ENCODE measurements at places on chromosomes 1 and 21.
A peak's percentile ranks its signal among the peaks of the same experiment; 100 is the strongest.

- no peak overlapping the region for H3K4me3 ChIP-seq
- no peak for DNase-seq
- no peaks in the 10 kb centered on the region for H3K27me3 ChIP-seq
- no peak overlapping the region for H3K27ac ChIP-seq
- peaks cover 24% of the 10 kb centered on the region for H3K4me1 ChIP-seq
Observed at GRCh38 chr1:234870020-234870981, 258.3 kb downstream of the TOMM20 start.

- H3K27ac ChIP-seq, result no peak overlapping the region
- no peaks in the 10 kb centered on the region for H3K4me1 ChIP-seq
- no peaks in the 10 kb centered on the region for H3K27me3 ChIP-seq
Observed at GRCh38 chr1:178254433-178254832, 160.5 kb downstream of the RASAL2 start.

DNA sequence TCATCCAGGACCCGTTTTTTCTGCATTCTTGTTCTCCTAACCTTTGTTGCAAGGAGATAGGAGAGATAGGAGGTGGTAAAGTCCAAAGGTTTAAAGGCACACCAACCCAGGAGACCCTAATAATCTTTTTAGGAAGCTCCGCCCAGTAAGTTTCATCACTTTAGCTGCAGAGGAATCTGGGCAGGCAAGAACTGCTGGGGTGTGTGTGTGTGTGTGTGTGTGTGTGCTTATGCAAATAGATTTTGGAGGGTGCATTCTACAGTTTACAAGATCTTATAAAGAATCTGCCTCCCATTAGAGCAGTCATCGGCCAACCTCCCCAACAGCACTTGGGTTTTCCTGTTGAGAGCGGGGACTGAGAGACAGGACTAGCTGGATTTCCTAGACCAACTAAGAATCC is 3.9 kb upstream of the IL10 start:
- no peak overlapping the region for H3K27ac ChIP-seq
- peaks cover 39% of the 10 kb centered on the region for H3K27me3 ChIP-seq
- DNase-seq, result no peak
- H3K36me3 ChIP-seq, result no peaks in the 10 kb centered on the region

DNA sequence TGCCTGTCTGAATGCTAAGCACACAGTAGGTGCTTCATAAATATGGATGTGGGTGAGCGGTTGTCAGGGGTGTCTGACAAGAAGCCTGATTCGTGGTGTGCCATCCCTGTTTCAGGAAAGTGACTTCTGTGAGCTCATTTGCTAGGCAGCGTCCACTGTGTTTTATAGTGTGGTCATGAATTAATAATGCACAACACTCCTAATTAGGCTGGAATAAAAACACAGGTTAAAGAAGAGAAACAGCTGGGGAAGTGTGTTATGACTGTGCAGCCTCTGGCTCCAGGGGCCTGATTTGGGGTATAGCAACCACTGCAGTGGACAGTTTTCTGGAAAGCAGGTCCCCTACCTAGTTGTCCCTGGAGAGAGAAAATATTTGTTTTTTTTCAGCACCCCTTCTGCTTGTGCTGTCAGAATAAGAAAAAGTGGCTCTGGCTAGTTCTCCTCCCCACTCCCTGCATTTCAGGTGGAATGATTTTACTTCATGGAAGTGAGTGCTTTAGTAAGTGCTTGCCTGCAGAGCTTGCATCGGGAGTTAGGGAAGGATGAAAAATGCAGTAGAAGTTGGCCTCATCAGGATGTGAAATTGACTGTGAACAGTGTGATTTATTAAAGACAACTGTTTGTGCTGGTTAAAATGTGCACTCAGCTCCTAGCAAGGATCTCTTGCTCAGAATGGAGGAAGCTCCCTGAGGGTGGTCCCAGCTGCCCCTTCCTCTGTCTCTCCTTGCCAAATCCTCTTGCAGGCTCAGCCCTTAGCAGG is 333.8 kb downstream of the HHAT start:
- H3K4me1 ChIP-seq, result no peaks in the 10 kb centered on the region
- H3K36me3 ChIP-seq, result no peaks in the 10 kb centered on the region
- H3K27ac ChIP-seq, result no peak overlapping the region
- H3K4me3 ChIP-seq, result no peak overlapping the region

DNA sequence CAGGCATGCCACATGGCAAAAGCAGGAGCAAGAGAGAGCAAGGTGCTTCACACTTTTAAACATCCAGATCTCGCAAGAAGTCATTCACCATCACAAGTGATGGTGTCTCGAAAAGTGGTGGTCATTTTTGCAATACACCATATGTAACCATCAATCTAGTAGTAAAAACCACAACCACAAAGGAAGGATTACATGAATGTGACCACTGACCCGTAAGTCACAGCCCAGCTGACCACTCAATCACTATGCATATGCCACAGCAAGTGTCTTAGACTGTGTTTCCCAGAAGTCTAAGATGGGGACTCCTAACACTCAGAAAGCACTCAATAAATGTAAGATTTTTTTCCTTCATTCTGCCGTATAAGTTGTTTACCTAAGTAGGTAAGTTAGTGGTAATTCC is 76.9 kb downstream of the FH start:
- no peak overlapping the region for H3K4me3 ChIP-seq
- H3K27ac ChIP-seq, result no peak overlapping the region
- no peaks in the 10 kb centered on the region for H3K4me1 ChIP-seq
- H3K36me3 ChIP-seq, result no peaks in the 10 kb centered on the region
- no peaks in the 10 kb centered on the region for H3K27me3 ChIP-seq

GRCh38 chr1:79304131-79304530 is 297.6 kb upstream of the ADGRL4 start:
- no peaks in the 10 kb centered on the region for H3K27me3 ChIP-seq
- no peak overlapping the region for H3K27ac ChIP-seq
- H3K4me3 ChIP-seq, result no peak overlapping the region
- no peaks in the 10 kb centered on the region for H3K36me3 ChIP-seq
- DNase-seq, result no peak

GRCh38 chr1:212498283-212499040 is 65.7 kb downstream of the NENF start:
- DNase-seq, result peak; percentile 95
- no peaks in the 10 kb centered on the region for H3K36me3 ChIP-seq
- H3K4me1 ChIP-seq, result peaks cover 9% of the 10 kb centered on the region

DNA sequence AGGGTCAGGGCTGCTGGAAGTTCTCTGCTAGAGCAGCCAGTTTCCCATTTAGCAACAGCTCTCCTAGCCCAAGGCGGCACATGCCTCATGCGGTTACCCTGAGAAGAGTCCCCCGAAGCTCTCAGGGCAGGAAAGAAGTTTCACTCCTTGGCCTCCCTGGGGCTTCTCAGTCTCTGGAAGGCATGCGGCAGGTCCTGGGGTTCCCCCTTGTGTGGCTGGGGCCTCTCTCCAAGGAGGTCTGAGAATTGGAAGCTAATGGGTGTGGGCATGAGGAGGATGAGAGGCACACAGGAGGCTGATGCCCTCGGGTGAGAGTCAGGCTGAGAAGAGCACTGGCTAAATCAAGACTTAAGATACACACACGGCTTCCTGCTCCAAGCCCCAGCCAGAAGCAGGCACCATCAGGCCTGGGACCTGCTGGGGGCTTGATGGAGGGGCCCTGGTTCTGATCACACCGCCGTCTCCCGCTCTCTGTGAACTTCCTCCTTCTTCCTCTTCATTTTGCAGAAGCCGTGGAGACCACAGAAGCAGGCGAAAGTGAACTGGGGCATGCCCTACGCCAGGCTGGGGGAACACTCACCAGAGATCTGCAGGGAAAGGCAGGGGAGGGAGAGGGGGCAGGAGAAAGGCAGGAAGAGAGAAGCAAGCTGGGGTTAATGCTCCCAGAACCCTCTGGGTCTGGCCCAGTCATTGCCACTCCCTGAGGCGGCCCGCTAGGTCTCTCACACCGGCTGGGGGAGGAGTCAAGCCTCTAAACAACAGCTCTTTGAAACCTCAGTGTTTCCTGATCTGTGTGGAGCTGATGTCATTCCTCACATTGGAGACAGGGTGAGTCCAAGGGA is 15.1 kb downstream of the BLACAT1 start:
- H3K4me3 ChIP-seq, result no peak overlapping the region
- H3K36me3 ChIP-seq, result no peaks in the 10 kb centered on the region
- DNase-seq, result peak; percentile 58
- H3K4me1 ChIP-seq, result peaks cover 20% of the 10 kb centered on the region

DNA sequence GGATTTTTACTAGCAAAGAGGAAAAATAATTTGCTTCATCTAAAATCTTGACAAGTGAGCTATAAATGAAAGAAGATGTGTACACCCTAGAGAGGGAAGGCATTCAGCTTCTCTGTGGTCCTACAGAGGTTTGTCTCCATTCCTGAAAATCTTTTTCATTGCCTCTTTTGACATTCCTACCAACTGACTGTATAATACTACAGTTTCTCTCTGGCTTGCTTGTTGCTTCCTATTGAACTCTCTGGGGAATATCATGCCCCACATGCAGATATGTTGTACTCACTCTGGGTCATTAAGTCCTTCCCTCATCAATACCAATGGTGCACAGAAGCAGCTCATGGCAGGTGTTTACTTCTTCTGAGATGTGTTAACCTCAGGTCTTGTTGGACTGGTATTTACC is 371.2 kb upstream of the PLXNA2 start:
- no peak for DNase-seq
- H3K4me3 ChIP-seq, result no peak overlapping the region
- H3K4me1 ChIP-seq, result no peaks in the 10 kb centered on the region
- H3K27ac ChIP-seq, result no peak overlapping the region
- no peaks in the 10 kb centered on the region for H3K27me3 ChIP-seq
- H3K36me3 ChIP-seq, result no peaks in the 10 kb centered on the region

DNA sequence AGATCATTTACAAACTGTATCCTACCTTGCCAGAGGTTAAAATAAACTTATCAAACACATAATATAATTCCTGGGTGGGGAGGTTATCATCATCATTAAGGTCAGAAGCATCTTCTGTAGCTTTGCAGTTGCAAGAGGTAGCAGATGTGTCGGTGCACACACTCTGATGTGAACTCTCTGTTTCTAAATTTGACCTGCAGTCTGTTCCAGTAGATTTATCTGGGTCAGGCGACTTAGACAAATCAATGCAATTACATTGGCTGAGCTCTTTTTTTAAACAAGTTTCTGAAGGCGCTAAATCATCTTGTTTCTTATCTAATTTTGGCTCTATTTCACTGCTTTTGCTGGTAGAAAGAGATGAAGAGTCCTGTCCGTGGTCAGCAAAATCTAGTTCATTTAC is 70.4 kb downstream of the PRPF38A start:
- H3K27me3 ChIP-seq, result no peaks in the 10 kb centered on the region
- H3K36me3 ChIP-seq, result no peaks in the 10 kb centered on the region
- no peak overlapping the region for H3K4me3 ChIP-seq
- no peaks in the 10 kb centered on the region for H3K4me1 ChIP-seq
- H3K27ac ChIP-seq, result no peak overlapping the region
- no peak for DNase-seq
